ELF-1 (cell line): ENCODE measurements at places on chromosomes 16 and 17.

DNA sequence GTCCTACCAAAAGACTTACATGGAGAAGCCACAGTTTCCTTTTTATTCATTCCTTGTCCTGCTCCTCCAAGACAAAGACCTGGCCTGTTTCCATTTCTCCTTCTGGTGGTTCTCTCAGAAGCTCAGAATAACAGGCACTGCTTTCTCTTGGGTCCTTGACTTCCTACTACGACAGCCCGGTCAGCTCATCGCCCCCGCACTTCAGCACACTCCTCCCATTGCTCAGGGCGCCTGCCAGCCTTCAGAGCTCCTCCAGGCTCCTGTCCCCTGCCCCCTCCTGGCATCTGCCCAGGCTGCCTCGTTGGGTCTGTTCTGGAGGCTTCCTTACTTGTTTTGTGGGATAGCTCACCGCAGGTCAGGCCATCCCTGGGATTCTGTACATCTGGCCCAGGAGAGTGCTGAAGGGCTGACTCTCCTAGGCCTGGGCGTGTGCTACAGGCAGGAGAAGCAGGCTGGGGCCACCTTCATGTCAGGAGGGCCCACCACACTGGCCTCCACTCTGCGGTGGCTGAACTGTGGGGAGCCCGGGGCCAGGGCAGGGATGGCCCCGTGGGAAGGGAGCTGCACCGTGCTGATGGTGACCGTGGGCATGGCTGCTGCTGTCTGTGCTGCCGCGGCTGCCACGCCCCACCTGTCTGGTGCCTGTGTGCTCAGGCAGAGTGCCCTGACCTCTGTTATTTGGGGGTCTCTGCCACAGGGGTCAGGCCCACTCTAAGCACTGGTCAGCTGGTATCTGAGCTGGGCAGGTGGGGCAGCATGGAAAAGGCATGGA is 17.7 kb downstream of the TCF25 start:
- DNase-seq: no peak

DNA sequence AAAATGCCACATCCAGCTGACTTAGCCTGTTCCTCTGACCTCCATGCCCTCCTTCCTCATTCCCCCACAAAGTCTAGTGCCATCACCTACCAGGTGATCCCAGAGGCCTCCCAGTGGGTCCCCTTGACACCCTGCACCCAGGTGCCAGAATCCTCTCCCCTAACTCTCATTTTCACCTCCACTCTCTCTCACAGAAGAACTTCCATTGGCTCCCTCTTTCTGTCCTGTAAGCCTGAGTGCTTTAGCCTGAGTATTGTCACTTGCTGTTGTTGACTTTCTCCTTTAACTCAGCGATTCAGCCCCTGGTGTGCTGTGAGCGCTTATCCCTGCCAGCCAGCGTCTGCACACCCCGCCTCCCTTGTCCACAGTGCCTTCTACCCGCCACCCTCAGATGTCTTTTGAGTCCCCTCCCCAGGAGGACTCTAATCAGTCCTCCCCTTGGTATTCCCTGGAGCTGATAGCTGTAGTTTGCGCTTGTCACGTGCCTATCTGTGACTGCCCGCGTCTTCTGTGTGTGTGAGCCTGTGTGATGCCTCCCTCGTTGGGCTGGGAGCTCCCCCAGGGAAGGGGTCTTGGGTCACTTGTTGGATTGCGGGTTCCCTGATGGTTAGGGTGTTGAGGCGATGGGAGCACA is 31.9 kb downstream of the ARHGAP23 start:
- no peak for DNase-seq

DNA sequence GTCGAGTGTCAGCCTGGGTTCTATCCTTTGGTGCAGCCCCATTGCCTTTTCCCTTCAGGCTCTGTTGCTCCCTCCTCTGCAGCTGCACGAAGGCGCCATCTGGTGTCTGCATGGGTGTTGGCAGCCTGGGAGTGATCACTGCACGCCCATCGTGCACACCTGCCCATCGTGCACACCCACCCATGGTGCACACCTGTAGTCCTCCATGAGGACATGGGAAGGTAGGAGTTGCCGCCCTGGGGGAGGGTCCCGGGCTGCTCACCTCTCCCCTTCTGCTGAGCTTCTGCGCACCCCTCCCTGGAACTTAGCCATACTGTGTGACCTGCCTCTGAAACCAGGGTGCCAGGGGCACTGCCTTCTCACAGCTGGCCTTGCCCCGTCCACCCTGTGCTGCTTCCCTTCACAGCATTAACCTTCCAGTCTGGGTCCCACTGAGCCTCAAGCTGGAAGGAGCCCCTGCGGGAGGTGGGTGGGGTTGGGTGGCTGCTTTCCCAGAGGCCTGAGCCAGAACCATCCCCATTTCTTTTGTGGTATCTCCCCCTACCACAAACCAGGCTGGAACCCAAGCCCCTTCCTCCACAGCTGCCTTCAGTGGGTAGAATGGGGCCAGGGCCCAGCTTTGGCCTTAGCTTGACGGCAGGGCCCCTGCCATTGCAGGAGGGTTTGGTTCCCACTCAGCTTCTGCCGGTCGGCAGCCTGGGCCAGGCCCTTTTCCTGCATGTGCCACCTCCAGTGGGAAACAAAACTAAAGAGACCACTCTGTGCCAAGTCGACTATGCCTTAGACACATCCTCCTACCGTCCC is 2.9 kb downstream of the CTRL start:
- DNase-seq: peak; percentile 81

DNA sequence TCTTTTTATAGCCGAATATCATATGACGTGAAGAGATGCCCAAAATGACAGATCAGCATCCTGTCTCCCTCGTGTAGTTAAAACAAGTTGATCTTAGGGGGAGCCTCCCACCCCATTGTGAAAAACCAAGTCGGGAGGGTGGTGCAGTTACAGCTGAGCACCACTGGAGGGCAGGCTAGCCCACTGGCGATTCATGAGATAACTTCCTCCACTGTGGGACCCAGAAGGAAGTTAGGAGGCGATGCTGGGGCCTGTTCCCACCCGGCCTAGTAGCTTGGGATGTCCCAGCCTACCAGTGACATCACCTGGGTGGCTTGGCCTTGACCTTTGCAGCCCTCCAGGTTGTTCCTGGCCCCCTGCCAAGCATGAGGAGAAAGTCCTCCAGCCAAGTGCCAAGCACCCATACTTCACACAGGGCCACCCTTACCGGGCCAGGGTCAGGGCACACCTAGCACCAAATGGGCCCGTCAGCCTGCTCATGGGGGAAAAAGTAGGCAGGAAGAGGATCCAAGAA is 8.1 kb upstream of the CPNE2 start:
- peak; percentile 79 for DNase-seq

DNA sequence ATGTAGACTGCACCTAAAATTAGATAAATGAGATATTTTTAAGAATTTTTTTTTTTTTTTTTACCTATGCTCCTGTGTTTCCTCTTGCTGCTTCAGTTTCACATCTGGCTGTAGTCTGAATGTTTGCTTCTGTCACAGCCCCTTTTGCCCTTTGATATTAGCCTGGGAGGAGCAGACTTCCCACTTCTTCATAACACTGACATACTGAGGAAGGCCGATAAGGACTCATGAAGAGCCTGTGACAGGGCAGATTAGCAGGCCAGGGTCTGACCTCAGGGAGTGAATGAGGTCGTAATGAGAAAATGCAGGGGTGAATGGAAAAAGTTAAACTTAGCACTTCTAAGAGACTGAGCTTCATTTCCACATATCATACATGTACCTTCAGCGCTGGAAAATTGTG is at the start of gene SLFN14:
SLFN14 (minus strand) TSS at position 117 of the 400 bp plus-strand sequence. CDS start 2,757 bp downstream, outside the sequence.
- DNase-seq: no peak

DNA sequence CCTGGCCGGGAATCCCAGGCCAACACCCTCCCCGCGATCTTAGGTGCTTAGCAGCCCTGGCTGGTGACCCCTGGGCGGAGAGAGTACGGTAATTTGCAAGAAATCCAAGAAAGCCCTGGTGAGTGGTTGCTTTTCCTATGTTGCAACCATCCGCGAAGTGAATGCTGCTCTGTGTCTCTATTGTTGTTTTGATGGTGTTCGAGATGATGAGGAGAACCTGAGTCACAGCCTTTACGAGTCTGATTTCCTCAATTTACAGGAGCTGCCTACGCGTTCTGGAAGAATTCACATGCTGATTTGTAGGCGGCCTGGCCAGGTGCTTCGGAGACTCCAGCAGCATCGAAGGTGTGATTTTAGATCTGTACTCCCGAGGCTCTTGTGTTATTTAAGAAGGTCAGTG is 63.3 kb downstream of the TMEM235 start:
- DNase-seq: peak; percentile 45

DNA sequence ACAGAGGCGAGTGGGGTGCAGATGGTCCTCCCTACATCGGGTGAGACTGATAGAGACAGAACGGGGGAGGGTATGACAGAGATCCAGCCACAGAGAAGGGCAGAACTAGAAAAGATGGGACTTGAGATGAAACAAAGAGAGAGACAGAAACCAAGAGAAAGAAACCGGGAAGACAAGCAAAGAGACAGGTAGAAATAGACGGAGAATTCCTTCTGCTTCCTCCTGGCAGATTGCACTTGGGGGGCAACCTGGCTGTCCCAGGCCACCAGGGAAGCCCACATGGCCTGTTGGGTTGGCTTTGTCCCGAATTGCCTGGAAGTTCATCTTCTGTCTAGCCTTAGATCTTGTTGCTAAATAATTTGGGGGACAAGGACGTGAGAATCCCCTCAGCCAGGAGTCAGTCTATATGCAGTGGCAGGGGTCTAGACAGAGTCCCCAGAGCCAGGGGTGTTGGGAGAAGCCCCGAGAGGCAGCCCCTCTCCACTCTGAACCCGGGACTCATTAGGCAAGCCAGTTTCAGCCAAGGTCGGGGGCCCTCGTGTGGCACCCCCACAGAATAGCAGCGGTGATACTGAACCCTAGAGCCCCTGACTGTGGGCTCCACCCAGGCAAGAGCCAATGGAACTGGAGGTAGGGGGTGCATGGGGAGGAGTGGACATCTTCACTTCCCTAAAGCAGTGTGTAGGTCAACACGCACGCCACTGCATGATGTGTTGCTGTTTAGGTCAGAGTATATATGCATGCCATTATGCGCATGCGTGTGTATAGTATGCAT is 627 bp upstream of the TSPOAP1 start:
- no peak for DNase-seq

GRCh38 chr16:88468275-88469129 is 15.4 kb downstream of the ZFPM1 start:
- DNase-seq: peak; percentile 81

GRCh38 chr17:15909481-15909991 is 35.4 kb upstream of the ADORA2B start:
- peak; percentile 74 for DNase-seq

GRCh38 chr17:62656446-62656845 is 29.0 kb downstream of the MRC2 start:
- peak; percentile 45 for DNase-seq

- DNase-seq: peak; percentile 24
Observed at GRCh38 chr17:888998-889441, 90.6 kb downstream of the NXN start.

DNA sequence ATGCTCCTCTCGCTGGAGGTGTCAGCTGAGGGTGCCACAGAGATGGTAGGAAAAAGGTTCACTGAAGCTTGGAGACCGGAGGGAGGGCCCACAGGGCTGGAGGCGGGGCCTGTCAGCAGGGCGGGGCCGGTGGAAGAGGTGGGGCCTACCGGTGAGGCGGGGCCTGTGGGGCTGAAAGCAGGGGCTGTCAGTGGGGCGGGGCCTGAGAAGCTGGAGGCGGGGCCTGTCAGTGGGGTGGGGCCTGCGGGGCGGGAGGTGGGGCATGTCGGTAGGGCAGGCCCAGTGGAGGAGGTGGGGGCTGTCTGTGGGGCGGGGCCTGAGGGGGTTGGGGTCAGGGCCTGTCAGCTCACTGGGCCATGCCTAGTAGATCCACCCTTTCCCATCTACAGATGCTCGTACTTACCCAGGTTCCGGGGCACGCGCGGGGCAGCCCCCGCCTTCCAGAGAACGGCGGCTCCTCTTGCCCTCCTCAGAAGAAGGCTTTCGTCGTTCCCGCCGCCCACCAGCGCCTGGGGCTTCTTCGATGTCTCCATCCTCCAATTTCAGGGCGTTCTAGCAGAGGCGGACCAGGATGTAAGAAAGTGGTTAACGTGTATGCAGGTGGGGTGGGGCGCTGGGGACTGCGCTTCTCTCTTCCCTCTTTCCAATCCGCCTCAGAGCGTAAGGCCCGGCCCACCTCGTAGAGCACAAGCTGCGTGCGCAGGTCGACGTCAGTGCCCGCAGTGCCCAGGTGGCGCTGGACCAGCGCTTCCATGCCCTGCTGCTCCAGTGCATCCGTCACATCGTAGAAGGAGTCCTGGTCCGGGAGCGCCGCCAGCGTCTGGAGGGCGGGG is 9.8 kb downstream of the TMEM208 start:
- peak; percentile 90 for DNase-seq

- no peak for DNase-seq
Observed at GRCh38 chr17:59830007-59830630, 62.6 kb downstream of the TUBD1 start.

GRCh38 chr17:76862494-76862893 is 5.7 kb upstream of the MGAT5B start:
- no peak for DNase-seq

DNA sequence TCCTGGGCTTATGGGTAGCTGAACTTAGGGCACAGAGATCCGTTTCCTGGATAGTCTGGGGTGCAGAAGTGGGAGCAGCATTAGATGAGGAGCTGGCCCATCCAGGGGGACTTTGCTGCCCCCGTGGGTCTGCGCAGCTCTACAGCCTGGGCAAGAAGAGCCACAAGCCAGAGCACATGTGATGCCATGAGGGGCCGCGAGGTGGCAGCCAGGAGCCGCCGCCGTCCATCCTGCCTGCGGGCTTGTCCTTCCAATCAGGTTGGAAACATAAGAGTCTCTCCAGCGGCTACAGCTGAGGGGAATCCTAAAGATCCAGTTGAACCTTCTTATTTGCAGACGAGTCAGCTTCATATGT is 21.9 kb downstream of the C1QTNF1 start:
- peak; percentile 92 for DNase-seq

GRCh38 chr17:76094046-76094445 is 9.5 kb downstream of the EXOC7 start:
- no peak for DNase-seq
